ENCODE measurements at places on chromosomes 7 and 10.

GRCh38 chr7:131327049-131327625 is 539 bp upstream of the MKLN1 start:
- DNase-seq: no peak

GRCh38 chr10:86373828-86374227 is 7.2 kb upstream of the GRID1 start:
- DNase-seq: no peak

DNA sequence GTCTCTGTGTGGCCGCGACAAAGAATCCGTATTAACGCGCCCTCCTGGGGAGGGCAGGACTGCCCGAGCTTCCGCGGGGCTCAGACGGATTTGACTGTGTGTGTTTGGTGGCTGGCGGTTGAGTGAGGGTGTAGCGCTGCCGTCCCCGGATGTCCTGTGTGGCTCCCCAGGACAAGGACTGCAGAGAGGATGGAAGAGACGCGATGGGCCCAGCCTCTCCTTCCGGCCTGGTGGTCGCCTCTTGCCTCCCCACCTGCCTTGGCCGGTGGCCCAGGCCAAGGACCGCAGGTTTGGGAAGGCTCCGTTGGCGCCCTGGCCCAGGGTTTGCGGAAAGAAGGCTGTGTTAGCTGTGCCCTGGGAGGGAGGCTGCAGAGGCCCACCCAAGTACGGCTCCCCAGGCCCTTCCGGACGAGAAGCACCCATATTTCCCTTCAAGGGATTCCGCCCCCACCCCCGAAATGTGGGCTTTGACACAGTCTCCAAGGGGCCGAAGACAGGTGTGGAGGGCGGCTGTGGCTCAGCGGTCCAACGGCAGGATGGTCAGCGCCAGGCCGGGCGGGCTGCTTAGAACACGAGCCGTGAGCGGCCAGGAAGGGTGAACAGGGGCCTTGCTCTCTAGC is 2.3 kb downstream of the UNCX start:
- DNase-seq: no peak

DNA sequence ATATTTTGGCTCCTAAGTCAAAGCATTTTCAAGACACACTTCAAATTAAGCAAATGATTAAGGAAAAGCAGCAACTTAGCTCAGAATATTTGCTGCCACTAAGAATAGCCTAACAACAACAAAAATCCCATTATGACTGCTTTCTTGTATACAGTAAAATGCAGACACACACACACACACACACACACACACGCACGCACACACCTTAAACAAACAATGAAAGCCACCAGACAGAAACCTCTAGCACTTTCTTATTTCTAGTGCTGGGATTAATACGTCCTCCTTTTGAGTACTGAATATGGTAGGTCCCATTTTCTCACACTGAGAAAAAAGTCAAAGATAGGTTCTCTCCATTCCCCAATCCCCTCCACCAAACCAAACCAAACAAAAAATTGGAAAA is 23.4 kb upstream of the FEZF1 start:
- DNase-seq: no peak

DNA sequence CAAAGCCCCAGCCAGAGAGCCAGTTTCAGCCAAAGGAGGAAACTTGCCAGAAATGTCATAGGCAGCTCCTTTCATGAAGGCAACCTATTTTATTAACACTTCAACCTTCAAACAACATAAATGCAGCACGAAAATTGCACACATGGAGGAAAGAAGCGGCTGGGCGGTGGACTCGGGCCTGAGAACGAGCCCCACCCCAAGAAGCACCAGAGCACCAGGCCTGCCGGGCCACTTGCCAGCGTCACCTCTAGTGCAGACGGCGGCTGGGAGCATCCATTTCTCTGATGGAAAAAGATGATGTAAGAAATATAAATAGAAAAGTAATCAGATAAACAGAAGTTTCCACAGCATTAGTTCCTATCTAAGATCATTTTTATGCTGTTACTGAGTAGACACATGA is 100.0 kb downstream of the TCERG1L start:
- DNase-seq: no peak

DNA sequence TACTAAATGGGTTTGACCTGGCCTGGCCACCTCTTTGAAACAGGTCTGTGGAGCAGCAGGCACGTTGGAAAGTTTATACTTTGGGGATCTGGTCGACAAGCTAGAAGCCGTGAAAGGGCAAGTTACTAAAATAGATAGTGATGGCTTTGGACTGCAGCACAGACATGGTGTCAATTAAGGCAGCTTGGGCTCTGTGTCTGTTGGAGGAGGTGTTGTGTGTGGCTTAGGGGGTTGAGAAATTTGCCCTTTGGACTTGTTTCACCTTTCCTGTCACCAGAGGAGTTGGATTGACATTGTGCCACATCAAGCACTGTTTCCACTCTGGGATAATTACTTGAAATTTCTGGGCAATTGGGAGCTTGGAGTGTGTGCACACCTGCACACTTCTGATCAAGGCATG is 251.8 kb upstream of the MKI67 start:
- DNase-seq: no peak

DNA sequence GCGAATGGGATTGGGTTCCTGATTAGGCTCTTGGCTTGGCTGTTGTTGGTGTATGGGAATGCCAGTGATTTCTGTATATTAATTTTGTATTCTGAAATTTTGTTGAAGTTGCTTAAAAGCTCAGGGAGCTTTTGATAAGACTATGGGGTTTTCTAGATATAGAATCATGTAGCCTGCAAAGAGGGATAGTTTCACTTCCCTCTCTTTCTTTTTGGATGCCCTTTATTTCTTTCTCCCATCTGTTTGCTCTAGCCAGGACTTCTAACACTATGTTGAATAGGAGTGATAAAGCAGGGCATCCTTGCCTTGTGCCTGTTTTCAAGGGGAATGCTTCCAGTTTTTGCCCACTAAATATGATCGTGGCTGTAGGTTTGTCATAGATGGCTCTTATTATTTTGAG is 40.4 kb upstream of the MPP7 start:
- no peak for DNase-seq

- DNase-seq: no peak
Observed at GRCh38 chr7:91165006-91165845, 99.0 kb upstream of the FZD1 start.

DNA sequence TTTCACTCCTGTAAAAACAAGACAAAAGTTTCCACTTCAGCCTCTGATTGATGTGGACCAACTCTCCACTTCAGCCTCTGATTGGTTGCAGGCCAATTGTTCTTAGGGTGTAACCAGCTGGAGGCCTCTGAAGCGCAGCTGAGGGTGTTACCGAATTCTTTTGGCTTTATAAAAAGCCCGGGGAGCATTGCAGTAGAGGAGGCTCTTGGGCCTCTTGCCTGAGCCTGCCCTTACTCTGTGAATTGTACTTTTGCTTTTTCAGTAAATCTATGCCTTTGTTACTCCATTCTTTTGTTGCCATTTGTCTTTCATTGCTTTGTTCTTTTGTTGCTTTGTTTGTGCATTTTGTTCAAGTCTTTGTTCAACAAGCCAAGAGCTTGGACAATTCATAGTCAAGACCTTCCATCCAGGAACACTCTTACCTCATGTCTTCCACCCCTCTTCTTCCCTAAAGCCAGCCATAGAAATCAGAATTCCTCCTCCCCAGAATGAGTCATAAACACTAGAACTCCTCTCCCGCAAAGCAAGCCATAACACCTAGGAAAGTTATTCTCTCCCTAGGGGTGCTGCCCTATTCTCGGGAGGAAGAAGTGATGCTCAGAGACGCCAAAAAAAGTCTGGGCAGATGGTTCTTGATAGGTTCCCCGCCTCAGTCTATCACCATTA is 53.5 kb upstream of the ARMC3 start:
- no peak for DNase-seq

DNA sequence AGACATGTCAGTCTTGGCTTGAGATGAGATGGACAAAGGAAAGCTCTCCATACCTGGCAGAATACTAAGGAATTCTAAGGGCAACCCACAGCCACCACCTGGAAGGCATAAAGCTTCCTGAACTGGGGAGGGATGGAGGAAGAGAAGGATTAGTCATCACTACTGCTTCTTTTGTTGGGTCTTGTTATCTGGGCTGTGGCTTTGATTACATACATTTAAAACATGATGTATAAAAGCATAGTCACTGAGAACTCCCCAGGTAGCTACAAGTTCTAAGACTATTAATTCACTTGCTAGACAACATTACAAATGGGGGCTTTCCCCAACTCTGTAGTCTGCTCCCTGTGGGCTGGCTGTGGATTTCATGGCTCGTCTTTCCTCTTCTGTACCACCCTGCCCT is 58.2 kb downstream of the RBM33 start:
- DNase-seq: no peak

DNA sequence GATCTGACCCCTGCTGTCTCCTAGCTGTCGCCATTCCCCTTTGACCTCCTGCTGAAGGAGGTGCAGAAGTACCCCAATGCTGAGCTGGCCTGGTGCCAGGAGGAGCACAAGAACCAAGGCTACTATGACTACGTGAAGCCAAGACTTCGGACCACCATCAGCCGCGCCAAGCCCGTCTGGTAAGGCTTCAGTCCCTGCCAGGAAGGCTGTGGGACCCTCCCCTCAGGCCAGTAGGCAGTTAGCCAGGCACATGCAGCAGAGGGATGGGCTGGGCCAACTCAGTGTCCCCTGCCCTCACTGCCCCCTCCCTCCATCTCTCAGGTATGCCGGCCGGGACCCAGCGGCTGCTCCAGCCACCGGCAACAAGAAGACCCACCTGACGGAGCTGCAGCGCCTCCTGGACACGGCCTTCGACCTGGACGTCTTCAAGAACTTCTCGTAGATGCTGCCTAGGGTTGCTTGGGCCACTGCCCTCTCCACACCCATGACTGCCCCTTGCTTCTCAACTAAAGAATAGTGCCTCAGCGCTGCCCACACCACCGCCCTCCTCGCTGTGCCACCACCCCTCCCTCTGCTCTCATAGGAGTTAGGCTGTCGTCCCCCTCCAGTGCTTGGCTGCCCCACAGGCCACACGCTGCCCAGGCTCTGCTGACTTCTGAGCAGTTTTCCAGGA is 41.0 kb upstream of the ZMIZ2 start:
- DNase-seq: no peak

- DNase-seq: no peak
Observed at GRCh38 chr7:3464900-3465622, 164.0 kb downstream of the SDK1 start.

DNA sequence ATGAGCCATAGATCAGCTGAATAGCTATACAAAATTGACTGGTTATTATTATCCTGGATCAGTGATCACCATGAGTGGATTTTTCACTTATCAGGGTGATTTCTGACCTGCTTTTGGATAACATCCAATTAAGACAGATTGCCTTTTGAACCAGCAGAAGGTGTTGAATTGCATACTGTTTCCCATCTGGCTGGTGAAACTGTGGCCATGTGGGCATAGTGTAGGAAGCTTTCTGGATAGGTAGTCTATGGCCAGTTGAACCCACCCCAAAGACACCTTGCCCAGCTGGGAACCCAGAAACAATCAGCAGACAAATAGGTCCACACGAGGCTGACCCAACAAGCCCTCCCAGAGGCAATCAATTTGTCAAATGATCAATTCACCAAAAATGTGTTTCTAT is 29.3 kb downstream of the DNAJC12 start:
- no peak for DNase-seq

- DNase-seq: no peak
Observed at GRCh38 chr7:128410451-128410753, 620 bp upstream of the IMPDH1 start.

GRCh38 chr10:91576096-91576545 is 56.8 kb downstream of the PPP1R3C start:
- no peak for DNase-seq

DNA sequence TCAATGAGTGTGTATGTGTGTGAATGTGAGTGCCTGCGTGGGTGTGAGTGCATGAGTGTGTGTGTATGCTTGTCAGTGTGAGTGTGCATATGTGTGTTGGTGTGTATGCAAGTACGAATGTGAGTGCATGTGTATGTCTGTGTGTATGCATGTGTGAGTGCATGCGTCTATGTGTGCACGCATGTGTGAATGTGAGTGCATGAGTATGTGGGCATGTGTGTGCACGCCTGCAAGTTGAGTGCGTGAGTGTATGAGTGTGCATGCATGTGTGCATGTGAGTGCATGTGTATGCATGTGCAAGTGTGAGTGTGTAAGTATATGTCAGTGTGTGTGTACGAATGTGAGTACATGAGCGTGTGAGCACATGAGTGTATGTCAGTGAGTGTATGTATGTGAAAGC is 399.6 kb downstream of the PLXNA4 start:
- no peak for DNase-seq

- DNase-seq: no peak
Observed at GRCh38 chr10:84879991-84880390, 551.6 kb downstream of the CCSER2 start.

GRCh38 chr7:97043281-97043680 is 18.6 kb upstream of the DLX5 start:
- no peak for DNase-seq

GRCh38 chr7:142689439-142690120 is 59.7 kb upstream of the PRSS1 start:
- no peak for DNase-seq

GRCh38 chr7:106658316-106659165 is 2.4 kb downstream of the CCDC71L start:
- DNase-seq: no peak

DNA sequence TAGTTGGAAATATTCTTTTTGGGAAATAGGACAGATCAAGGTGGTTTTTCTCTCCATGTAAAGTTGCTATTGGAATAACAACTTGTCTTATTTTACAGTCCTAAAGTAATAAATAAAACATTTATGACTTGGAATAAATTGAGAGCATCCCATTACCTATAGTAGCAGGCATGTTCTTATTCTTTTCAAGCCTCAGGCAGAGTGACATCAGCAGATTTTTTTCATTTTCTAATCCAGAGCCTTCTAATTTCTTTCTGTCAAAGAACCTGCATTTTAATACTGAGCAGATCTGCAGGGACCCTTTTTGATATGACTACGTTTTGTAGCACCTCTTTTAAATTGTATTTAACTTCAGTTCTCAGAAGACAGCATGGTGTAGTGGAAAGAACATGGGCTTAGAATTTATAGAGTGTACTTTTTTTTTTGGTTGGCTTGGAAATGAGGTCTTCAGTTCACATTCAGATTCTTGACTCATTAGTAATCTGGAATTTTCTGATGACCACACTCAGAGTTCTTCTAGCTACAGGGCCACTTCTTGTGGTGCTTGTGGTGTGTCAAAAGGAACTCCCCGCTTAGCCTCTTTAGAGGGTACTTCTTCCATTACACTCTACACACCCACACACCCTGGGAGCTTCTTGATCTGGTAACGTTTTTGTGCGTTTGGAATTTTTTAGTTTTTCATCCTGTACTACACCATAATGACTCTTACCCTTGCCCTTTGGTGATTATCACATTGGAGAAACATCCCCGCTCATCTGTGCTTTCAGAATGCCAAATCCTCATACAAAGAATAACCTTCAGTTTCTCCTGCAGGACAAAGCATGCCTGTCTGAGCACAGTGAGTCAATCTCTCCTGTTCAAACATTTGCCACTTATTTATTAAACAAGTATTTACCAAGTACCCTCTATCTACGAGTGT is 34.6 kb downstream of the AGK start:
- no peak for DNase-seq

GRCh38 chr7:44694766-44695165 is 53.9 kb upstream of the ZMIZ2 start:
- DNase-seq: no peak

- no peak for DNase-seq
Observed at GRCh38 chr7:46909601-46910051, 672.3 kb downstream of the TNS3 start.

- no peak for DNase-seq
Observed at GRCh38 chr10:60139798-60140566, 233.6 kb upstream of the CCDC6 start.

GRCh38 chr10:33722067-33722466 is 387.6 kb upstream of the NRP1 start:
- DNase-seq: no peak

- no peak for DNase-seq
Observed at GRCh38 chr10:45457487-45457886, 83.5 kb downstream of the ALOX5 start.
